ENCODE measurements at places on chromosomes 5 and 9.
A peak's percentile ranks its signal among the peaks of the same experiment; 100 is the strongest.

- no peak for DNase-seq
Measured at GRCh38 chr9:117313989-117314388, 100.9 kb downstream of the ASTN2 start.

- peak; percentile 97 for DNase-seq
Measured at GRCh38 chr5:141618804-141619554, at the start of gene DIAPH1. DIAPH1 (minus strand) TSS chr5:141619000; CDS start chr5:141618914, 86 bp downstream.

DNA sequence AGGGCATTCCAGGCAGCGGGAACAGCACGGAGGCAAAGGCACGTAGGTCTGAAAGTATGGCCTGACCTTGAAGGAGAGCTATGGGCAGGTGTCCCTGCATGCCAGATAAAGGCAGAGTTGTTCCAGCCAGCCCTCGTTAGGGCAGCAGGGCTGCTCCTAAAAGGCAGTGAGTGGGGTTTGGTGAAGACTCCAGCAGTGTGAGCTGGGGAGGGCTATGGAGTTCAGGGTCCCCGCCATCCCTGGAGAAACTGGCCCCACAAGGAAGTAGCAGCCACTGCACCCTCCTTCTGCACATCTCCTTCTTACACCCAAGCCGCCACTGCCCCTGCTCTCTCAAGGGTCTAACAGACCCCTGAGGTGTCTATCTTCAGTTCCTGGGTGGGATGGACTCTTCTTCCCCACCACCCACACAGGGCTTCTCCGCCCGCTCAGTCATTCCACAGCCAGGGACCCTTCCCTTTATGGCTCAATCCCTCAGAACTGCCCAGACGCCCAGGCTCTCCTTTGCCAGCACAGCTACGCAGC, 1.4 kb downstream of the AKNA start:
- no peak for DNase-seq

- no peak for DNase-seq
Measured at GRCh38 chr9:114994768-114995167, 64.4 kb upstream of the TNFSF8 start.

DNA sequence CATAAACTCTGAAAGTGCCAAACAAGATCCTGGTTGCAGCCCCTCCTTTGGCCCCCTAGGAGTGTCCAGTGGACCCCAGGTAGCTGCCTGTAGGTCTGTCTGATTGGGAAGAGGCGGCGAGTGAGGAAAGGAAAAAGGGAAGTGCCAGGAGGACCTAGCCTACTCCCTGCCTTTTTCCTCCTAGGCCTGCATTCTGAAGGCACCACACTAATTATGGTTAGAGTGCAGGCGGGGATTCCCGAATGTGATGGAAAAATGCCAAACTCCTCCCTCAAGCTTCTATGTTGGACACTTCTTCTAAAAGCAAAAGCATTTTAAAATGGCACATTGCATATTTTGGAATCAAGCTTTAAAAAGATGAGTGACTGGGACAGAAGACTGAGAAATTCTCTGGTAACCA, 83.2 kb upstream of the SMIM15 start:
- DNase-seq, result no peak

DNA sequence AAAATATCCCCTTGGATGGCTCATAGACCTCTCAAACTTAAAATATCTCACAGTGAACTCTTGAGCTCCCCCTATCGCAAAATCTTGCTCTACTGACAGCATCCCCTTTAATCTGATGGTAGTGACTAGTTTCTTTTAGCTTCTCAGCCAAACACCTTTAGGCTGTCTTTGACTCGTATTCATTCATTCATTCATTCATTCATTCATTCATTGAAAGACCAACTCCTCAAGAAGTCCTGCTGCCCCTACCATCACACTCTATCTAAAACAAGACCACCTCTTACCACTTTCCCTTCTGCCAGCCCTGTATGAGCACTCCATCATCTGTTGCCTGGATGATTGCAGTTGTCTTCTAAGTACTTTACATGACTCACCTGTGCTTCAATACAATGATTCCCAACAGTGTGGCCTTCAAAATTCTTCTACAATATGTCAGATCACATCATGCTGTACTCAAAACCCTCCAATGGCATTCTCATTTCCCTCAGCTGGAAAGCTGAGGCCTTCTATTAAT, 46.8 kb downstream of the ITGA2 start:
- DNase-seq, result no peak

- no peak for DNase-seq
Measured at GRCh38 chr9:75229605-75230332, 141.5 kb downstream of the OSTF1 start.

DNA sequence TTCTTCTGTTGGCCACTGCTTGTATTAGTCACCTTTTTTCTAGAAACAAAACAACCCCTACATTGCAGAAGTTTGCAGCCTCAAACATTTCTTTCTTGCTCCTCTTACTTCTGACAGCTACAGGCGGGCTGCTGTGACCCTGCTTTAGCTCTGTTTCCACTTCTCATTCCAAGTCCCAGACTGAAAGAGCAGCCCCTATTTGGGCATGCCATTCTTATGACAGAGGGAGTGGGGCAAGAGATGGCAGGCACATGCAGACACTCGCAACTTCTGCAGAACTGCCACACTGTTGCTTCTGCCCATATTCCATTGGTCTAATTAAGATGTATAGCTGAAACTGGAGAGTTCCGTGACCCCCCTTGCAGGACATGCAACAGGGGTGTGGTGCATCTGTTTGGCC, 19.6 kb upstream of the RPS23 start:
- DNase-seq, result no peak

GRCh38 chr9:2291980-2292704, 277.0 kb downstream of the SMARCA2 start:
- no peak for DNase-seq

DNA sequence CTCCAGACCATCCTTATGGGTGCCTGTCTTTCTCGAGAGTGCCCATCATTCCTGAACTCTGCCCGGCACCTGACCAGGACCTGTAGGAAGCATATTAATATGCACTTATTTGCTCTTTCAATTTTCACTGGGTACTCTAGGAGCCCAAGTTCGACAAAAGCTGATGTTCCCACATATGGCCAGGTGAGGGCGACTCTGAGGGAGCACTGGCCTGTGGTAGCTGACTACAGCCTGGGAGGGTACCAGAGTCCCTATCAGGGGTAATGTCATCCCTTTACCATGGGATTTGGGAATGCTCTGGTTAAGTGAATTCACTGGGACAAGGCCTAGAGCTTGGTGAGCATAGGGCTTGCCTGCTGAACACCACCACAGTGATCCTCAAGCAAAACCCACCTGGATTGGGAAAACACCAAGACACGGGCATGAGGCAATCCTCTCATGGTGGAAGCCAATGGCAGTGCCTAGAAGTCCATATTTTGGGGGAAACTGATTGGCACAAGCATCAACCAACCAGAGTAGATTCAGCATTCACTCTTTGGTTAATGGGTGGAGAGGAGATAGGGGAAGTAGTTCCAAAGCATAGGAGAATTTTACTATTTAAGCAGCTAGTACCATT, 112.2 kb downstream of the MTX3 start:
- DNase-seq, result no peak

DNA sequence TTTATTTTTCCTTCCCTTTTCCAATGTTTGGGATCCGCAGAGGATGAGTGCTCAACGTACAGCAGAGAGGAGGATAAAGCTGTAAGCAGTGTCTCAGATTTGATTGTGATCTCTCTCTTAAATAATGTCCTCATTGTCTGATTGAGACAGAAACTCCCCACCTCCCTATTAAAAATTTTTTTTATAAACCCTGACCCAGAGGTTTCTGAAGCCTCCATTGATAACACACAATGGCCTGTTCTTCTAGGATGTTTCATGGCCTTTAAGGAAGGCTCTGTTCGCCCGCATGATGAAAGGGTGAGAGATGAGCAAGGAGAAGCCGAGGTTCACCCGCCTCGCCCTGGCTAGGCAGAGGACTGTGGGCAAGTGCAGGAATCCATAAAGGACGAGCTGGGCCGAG, 138.2 kb upstream of the GAS1 start:
- no peak for DNase-seq

DNA sequence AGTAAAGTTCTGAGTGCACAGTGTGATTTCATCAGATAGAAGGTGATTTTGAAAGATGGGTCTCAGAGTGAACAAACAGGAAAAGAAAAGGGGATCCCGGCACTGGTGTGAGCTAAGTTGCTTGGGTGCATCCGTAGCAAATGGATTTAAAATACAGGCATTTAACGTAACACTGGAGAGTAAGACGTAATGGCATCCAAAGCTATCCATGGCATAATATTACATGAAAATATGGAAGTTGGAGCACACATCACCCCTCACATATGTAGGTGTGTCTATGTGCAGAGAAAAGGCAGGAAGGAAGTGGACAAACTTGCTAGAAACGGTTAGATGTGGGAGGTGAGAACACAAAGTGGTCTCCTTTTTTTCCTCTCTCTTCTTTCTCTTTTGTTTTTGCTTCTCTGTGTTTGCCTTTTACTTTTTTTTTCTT, 38.2 kb upstream of the SEMA4D start:
- DNase-seq, result no peak

GRCh38 chr5:31047007-31047406, 146.5 kb upstream of the CDH6 start:
- no peak for DNase-seq

- DNase-seq, result no peak
Measured at GRCh38 chr5:136615251-136616119, 250.1 kb upstream of the TRPC7 start.

GRCh38 chr9:18910435-18910834, 122.6 kb downstream of the SAXO1 start:
- DNase-seq, result no peak

GRCh38 chr5:148938522-148938882, 112.1 kb downstream of the ADRB2 start:
- DNase-seq, result no peak

GRCh38 chr5:124372457-124372856, 374.0 kb downstream of the ZNF608 start:
- no peak for DNase-seq

DNA sequence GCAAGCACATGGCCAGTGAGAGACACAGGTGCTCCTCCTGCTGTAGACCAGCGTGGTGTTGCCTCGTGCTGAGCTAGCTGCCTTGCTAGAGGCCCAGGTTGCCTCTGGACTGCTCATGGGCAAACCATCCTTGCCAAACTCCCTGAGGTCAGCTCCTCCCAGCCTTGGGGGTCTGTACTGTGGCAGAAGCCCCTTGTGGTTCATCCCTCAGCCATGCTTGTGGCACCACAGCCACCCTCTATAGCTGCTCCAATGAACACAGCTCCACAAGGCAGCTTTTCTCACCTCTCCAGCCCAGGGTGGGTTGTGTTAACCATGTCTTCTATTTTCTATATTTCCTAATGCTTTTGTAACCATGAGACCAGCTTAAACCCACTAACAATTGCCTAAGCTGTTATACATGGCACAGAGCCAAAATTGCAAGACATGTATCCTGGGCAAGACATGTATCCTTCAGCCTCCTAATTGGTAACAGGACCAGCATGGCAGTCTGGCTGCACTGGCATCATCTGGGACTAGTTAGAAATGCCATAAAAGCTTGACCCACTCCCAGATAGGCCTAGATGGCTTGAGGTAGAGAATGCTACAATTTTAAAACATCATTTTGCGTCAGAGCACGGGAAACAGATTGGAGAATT, 183.1 kb upstream of the S1PR3 start:
- DNase-seq, result no peak

- no peak for DNase-seq
Measured at GRCh38 chr9:72597601-72598000, 76.2 kb downstream of the TMC1 start.

- peak; percentile 62 for DNase-seq
Measured at GRCh38 chr5:139392678-139393496, 2.0 kb downstream of the PROB1 start.

DNA sequence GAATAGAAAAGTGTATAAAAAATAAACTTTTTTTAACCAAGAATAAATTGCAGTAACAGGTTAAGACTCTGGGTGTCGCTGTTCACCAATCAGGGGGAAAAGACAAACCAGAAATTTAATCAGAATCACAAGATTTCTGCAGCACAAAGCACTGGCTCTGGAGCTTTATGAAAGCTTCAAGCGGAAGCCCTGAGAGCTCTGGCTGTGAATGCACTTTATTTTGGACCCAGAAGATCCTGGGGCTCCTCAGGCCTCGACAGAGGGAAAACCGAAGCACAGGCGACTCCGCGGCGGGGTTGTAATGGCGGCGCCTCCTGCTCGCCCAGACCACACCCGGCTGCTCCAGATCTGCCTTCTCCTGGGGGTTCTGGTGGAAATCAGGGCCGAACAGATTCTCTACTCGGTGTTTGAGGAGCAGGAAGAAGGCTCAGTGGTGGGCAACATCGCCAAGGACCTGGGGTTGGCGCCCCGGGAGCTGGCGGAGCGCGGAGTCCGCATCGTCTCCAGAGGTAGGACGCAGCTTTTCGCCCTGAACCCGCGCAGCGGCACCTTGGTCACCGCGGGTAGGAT, at the start of gene PCDHGA4:
TSS of gene PCDHGA4 (plus strand) at position 122 of the 570 bp plus-strand sequence. CDS start at position 209, 87 bp downstream.
- DNase-seq, result no peak

GRCh38 chr5:178487911-178488600, 102.1 kb downstream of the COL23A1 start:
- no peak for DNase-seq

DNA sequence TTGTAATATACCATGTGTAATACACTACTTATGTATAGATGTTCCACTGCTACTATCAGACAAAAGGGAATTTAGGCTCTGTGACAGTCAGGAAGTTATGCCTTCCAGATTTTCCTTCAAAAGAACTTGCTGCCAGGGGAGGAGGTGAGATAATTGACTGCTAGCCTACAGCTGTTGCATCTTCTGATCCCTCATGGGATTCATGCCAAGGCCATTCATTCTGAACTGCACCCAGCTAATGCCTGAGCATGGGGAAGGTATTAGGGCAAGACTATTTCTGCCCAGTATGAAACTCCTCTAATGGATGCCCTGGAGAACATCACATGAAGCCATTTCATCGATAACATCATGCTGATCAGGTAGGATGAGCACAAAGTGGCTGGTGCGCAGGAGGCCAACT, 746.5 kb upstream of the ZNF608 start:
- DNase-seq, result no peak

DNA sequence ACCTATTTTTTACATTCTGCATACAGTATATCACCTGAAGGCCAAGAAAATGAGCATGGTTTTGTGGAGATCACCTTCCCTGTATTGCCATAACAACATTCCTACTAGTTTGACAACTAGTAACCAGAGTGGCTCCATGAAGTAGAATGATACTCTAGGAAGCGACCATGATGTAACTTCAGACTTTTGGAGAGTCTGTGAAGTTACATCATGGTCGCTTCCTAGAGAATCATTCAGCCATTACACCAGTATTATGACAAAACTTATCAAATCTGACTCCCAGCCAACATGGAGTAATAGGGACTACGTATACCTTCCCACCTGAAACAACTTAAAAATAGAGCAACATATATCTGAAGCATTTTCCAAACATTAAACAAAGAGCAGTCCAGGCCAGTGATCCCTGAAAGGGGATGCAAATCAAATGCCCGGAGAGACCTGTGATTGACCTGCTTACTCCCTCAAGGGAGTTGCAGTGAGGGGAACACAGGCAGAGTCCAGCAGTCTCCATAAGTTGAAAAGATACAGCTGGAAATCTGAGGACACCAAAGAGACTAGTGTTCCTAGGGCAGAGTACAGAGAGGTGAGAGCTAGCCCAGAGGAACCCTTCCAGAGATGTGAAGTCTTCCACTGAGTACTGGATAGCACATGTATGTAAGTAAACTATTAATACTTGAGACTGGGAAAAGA, 7.8 kb downstream of the ECM2 start:
- no peak for DNase-seq

GRCh38 chr9:90641884-90642487, 638 bp downstream of the DIRAS2 start:
- DNase-seq, result no peak

GRCh38 chr9:96072930-96073329, 197.4 kb downstream of the ERCC6L2 start:
- DNase-seq, result no peak

All from stimulated activated CD4-positive, alpha-beta T cell treated with anti-CD3 and anti-CD28 coated beads, TNF-alpha, amount 100 ng/mL, for 24 hours (primary cell).